Activated CD4-positive, alpha-beta T cell treated with anti-CD3 and anti-CD28 coated beads, Interleukin-2, amount 50 U/mL, for 4 hours (primary cell): ENCODE measurements at places on chromosomes 3 and 15.

DNA sequence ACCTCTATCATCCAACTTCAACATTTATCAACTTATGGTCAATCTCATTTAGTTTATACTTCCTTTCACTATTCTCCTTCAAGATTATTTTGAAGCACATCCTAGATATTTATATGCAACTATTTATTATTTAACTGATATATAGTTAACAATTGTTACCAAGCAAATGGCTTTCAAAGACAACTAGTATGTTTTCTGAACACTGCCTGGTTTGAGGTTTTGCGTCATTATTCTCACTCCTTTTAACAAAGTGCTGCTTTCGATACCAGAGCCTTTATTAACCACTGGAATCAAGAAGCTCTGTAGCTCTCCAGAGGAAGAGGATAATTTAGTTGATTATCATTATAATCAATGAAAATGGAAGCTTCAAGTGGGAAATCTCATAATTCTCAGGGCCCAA is 19.6 kb downstream of the ZIC1 start:
- no peak for DNase-seq

DNA sequence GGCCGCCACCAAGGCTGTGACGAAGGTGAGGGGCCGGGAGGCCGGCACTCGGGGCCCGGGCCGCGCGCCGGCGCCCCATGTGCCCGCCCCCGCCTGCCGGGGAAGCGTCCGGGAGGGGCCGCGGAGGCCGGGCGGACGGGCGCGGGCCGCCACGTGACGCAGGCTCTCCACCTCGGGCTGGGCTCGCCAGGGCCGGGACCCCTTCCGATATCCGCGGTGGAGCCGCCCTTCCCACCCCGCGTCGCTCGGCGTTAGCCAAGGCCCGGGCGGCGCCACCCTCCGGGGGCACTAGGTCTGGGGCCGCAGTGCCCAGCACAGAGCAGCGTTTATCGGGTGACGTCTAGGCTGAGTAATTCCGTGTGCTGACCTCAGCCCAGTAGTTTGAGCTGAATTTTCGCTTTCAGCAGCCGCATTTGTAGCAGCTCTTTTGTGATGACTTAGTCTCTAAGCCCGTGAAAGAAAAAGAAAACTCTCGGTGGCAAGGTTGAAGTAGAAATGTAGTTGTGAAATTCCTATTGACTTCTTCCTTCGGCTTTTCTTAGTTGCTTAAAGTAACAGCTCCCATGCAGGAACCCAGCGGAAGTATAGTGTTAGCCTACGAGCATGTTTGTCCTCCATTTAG is 885 bp downstream of the CDV3 start:
- DNase-seq: peak; percentile 49

- no peak for DNase-seq
These were observed 314 bp upstream of the TMED3 start for GRCh38 chr15:79310612-79310984.

DNA sequence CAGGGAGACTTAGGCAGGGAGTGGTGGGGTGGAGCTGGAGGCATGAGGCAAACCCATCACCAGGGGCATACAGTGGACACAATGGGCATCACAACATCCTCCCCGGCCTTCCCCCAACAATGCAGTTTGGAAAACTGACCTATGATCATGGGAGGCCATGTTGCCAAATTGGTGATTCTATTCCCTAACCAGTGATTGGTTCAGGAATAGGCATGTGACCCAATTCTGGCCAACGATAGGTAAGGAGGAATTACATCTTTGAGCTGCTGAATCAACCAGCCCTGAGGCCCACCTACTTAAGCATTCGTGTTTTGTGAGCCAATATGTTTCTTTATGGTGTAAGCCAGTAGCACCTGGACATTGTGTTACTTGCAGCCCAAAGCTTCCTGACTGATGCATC is 40.0 kb downstream of the LINGO1 start:
- no peak for DNase-seq

DNA sequence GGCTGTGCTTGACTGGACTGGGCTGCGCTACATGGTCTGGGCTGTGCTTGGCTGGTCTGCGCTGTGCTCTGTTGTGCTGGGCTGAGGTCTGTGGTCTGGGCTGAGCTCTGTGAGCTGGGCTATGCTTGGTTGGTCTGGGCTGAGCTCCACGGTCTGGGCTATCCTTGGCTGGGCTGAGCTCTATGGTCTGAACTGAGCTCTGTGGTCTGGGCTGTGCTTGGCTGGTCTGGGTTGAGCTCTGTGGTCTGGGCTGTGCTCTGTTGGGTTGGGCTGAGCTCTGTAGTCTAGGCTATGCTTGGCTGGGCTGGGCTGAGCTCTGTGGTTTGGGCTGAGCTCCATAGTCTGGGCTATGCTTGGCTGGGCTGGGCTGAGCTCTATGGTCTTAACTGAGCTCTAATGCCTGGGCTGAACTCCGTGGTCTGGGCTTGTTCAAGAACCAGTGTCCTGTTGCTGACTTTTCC is 92.0 kb downstream of the PLXNA1 start:
- no peak for DNase-seq

GRCh38 chr3:183391460-183391859 is 37.0 kb downstream of the MCF2L2 start:
- no peak for DNase-seq

GRCh38 chr3:183688874-183689273 is 8.7 kb upstream of the YEATS2 start:
- DNase-seq: no peak

DNA sequence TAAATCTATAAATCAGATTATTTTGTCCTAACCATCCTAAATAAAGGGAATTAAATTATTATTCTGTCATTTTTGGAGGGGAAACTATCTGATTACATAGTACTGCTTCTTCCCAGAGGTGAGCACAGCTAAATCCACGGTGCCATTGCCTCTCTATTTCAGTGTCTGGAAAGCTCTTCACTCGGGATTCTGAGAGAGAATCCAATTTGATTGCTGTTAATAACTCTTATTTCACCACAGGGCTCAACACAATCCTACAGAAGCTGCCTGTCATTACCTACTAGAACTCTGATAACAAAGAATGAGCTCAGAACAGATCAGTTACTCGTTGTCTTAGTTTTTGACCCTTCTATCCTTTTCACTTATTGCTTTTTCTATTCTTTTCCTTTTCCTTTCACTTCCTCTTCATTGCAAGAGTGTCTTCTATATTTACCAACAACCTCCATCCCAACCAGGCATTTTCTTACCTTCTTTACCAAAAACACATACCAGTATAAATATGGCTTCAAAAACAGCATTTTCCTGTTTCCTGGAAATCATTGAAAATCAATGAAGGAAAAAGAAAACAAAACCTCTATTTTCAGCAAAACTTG is 30.4 kb downstream of the OXNAD1 start:
- no peak for DNase-seq

DNA sequence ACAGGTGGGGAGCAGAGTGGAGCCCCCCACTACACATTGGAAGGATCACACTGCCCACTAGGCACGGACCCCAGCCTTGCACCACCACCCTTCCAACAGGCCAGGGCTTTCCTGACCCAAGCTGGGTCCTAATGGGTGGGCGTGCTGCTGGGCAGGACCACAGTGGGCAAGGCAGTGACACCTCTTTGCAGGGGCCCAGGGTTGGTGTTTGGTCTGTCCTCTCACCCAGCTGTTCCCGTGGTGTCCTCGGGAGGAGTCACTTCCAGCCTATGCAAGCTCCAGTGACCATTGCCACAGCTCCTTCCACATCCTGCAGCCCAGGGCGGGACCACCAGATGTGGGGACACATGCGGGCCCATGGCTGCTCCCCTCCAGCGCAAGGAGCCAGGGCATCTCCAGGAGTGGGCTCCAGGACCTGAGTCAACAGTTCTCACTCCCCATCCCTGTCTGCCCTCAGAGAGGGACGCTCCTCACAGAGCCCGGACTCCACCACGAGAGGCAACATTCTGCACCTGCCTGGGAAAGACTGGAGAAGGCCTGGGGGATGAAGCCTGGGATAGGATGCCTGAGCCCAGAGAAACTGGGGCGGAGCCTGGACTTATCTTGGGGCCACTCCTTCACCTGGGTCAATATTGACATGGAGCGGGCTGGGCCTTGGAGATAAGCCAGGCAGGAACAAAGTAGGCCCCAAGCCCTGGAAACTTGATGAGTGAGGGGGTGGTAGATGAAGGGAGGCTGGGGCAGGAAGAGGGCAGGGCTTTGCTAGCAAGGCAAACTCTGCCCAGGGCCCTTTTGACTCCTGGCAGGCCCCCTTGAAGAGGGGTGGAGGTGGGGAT is 3.9 kb upstream of the VILL start:
- no peak for DNase-seq

DNA sequence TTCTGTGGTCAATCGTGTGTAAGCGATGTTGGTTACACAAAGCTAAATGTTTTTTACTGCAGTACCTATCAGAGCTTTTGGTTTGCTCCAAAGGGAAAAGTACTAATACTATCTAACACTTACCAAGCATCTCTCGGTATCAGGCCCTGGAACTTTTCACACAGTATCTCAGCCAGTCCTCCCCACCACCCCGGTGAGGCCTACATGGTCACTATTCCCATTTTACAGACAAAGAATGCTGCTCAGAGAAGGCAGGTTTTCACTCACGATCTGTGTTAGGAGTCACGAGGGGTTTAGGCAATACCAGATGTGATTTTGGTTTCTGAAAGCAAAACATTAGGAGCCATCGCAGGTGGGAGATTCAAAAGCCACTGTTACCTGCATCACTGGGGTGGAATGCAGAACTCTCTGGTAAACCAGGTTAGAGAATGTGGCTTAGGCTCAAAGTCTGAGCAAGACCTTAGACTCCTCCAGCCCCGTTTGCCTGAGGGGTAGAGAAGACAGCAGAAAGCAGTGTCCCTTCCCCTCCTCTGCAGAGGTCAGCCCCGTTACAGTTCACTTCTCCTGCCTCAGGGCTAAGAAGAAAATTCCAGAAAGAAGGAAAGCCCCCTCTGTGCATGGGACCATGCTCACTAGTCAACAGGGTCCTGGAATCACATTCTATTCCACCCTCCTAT is 57.2 kb downstream of the XXYLT1 start:
- DNase-seq: no peak

GRCh38 chr15:38038659-38039442 is 104.4 kb downstream of the TMCO5A start:
- DNase-seq: no peak

DNA sequence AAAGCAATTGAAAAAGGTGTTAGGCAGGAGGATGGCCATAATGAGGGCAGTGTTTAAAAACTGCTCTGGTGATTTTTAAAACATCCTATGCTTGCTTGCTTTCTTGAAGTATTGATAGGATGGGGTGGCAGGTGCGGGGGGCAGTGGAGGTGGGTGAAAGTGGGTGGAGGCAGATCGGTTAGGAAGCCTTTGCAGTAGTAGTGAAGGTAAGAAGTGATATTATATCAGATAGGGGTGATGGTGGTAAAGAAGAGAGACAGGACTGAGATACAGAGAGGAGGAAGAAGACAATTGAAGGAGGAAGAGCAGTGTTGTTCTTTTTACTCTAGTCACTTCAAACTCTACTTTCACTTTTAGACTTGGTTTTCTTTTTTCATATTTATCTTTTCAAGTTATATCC is 11.1 kb downstream of the ZNF80 start:
- no peak for DNase-seq

DNA sequence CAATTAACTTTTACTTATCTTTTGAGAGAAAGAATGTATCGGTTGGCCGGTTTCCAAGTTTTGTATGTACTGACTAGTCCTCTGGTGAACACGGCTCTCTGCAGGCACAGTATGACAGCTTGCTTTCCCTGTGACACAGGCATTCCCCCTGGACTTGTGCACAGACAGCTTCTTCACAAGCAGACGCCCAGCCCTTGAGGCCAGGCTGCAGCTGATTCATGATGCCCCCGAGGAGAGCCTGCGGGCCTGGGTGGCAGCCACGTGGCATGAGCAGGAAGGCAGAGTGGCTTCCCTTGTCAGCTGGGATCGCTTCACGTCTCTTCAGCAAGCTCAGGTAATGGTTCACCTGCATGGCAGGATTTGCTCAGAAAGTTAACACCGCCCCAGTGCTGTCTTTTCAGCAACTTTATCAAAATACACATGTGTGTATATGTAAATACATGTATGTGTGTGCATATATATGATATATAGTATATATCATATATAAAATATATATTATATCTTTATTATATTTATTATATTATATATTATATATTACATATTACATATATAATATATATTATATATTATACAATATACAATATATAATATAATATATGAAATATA is 25.5 kb downstream of the FAN1 start:
- no peak for DNase-seq

GRCh38 chr3:102457644-102458043 is 22.8 kb downstream of the ZPLD1 start:
- DNase-seq: no peak

- DNase-seq: no peak
These were observed 33.9 kb upstream of the HHATL start for GRCh38 chr3:42736531-42736930.

DNA sequence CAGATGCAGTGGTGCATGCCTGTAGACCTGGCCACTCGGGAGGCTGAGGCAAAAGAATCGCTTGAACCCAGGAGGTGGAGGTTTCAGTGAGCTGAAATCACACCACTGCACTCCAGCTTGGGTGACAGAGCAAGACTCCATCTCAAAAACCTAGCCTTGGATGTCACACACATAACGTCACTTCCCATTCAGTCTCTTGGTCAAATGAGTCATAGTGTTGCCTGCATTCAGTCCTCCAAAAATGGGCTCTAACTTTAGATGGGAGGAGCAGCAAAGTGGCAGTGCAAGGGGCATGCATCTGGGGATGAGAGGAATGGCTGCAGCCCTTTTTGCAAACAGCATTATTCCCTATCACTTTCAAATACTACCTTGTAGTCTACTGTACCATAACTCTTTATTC is 62.9 kb upstream of the AGBL1 start:
- no peak for DNase-seq

- DNase-seq: no peak
These were observed 22.5 kb downstream of the TRIM71 start for GRCh38 chr3:32840086-32840841.

DNA sequence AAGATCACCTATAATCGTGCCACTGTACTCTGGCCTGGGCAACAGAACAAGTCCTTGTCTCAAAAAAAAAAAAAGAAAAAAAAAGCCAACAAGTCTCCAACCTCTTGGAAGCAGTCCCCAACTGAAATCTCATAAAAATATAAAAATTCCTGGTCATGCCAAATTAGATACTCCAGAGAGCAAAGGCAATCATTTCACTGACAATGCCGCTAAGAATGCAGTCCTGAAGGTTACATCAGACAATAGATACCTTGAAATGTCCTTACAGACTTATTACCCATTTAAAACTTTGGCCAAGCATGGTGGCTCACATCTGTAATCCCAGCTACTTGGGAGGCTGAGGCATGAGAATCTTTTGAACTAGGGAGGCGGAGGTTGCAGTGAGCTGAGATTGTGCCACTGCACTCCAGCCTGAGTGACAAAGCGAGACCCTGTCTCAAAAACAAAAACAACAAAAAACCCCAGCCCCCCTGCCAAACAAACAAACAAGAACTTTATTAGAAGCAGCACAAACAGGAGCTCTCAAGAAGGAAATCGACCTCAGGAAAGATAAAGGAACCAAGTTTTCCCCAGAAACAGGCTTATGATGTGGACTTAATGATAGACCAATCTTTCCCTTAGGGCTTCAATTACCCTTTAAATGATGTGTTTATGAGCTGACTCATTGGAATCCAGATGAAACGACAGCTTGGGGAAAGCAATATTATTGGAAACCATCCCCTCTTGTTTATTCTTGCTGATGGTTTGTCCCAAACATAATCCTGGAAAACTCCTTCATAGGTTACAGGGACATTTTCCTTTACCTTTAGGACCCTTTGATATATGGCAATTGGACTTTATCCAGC is 53.1 kb upstream of the XCR1 start:
- no peak for DNase-seq
